Activated CD4-positive, alpha-beta T cell treated with anti-CD3 and anti-CD28 coated beads, Interleukin-2, amount 50 U/mL, for 4 hours (primary cell): ENCODE measurements at places on chromosomes 1 and 21.

DNA sequence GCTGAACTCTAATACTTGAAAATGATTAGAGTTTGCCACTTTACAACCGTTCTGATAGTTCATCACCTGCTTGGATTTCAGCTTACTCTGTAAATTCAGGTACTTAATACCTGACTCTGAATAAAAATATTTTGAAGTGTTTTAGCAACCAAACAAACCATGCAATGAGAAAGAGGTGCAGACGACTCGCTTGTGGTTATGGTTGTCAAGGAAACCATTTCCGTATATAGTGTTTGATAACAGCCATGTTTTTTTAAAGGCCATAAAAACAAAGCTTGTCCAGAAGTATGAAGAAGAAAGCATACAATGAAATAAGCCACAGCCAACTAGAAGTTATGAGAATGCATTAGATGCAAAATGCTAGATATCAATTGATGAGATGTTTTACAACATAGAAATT is 167.2 kb upstream of the HMCN1 start:
- peak; percentile 13 for DNase-seq

- no peak for DNase-seq
These were observed 739.3 kb downstream of the LTN1 start for GRCh38 chr21:28253338-28253737.

DNA sequence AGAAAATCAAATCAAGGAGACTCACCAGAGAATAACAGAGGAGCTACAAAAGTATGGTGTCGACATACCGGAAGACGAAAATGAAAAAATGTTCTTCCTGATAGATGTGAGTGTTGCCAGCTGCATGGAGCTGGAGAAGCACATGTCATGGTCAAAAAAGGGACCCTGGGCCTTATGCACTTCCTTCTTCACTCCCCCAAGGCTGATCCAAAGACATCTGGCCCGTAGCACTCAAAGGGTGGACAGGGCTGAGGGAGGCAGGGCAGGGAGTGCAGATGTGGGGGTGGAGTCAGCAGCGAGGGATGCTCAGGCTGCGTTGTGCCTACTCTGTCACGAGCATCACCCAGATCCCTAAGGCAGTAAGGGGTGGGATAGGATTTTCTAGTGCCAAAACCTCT is 19.4 kb downstream of the MX1 start:
- DNase-seq: no peak

- DNase-seq: no peak
These were observed 3.8 kb downstream of the RAB3B start for GRCh38 chr1:51986718-51987117.

DNA sequence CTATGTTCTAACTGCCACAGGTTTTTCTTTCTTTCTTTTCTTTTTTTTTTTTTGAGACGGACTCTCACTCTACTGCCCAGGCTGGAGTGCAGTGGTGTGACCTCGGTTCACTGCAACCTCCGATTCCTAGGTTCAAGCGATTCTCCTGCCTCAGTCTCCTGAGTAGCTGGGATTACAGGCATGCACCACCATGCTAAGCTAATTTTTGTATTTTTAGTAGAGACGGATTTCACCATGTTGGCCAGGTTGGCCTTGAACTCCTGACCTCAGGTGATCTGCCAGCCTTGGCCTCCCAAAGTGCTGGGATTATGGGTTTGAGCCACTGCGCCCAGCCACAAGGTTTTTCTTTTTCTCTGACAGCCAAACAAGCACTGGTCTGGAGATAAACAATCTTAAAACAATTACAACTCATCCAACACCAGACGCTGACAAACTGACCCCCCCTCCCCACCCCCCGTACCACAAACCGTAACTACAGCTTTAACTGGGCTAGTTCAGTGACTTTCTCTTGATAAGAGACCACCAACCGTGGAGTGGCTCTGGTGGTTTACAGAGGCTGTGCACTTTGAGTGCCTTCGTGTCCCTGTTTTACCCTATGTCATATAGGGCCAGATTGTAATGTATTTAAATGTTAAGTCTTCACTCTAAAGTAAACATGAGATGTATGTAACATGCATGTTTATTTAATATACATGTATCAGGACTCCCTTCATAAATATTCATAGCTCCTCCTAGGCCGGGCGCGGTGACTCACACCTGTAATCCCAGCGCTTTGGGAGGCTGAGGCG is 19.5 kb upstream of the PUM1 start:
- no peak for DNase-seq

DNA sequence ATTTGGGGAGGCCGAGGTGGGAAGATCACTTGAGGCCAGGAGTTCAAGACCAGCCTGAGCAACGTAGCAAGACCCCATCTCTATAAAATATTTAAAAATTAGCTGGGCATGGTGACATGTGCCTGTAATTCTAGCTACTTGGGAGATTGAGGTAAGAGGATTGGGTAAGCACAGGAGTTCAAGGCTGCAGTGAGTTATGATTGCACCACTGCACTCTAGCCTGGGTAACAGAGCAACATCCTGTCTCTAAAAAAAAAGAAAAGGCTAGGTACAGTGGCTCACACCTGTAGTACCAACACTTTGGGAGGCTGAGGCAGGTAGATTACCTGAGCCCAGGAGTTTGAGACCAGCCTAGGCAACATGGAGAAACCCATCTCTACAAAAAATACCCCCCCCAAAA is 35.7 kb upstream of the RCC1 start:
- no peak for DNase-seq

DNA sequence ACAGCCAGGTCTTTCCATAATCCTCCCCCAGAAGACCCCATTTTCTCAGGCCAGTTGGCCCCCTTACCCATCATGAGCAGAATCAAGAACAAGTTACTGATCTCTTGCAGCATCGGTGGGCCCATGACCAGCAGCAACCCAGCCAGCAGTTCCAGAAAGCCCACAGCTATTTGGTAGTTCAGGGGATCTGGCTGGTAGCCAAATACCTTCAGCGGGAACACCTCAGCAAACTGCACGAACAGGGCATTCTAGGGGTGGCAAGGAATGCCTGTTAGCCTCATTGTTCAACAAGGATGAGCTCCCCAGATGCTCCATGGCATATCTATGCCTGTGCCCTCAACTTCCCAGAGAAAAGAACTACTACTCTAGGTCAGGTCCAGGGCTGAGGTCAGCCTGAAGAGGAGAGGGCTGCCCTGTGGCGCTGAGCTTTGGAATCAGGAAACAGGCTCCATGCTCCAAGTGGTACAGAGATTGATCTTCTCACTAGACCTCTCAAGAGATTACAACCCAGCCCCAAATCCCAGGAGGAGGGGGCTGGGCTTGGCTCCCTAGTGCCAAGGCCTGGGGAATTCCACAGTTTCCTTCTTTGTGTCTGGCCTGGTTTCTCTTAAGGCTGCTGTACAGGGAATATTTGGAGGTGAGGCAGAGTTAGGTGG is 1.3 kb downstream of the TMEM35B start:
- DNase-seq: no peak

GRCh38 chr21:46325073-46325912 is 1.3 kb downstream of the PCNT start:
- DNase-seq: peak; percentile 17

DNA sequence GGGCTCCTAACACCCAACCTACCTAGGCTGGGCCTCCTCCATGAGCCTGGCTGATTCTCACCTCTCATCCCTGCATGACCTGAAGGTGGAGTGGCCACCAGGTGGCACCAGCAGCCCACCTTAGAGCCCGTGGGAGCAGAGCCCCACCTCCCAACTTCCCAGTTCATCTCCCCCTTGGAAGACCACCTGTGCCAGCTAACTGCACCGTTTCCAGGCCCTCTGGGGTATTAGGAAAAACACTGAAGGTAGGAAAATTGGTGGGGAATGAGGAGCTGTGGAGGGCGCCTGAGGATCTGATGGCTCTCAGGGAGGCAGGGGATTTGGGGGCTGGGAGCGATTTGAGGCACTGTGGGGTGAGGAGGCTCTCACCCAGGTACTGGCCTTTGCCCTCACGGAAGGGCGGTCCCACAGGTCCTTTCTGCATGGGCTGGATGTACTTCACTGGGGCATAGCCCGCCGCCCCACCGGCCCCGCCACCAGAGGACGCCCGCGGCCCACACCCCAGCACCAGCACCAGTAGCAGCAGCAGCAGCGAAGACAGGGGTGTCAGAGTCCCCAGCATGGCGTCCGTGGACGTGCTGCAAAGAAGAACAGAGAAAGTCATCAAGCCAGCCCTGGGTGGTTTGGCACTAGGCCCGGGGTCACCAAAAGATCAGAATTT is 11.1 kb downstream of the ADPRS start:
- peak; percentile 69 for DNase-seq

DNA sequence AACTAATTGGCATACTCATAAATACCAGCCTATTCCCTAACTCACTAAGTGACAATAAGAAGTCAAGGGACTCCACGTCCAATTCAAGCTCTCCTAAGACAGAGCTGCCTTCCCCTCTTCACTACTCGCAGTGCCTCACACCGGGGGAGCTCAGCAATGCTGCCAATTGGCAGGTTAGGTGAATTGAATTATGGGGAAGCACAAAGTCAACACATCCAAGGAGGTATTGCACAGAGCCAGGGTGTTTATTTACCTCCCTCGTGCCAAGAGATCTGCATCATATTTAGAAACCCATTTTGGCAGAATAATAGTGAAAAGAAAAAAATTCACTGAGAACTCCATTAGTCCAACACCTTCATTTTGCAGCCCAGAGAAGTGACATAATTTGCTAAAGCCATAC is 20.4 kb upstream of the TNR start:
- DNase-seq: no peak

GRCh38 chr1:185864331-185864730 is 130.1 kb downstream of the HMCN1 start:
- DNase-seq: no peak

DNA sequence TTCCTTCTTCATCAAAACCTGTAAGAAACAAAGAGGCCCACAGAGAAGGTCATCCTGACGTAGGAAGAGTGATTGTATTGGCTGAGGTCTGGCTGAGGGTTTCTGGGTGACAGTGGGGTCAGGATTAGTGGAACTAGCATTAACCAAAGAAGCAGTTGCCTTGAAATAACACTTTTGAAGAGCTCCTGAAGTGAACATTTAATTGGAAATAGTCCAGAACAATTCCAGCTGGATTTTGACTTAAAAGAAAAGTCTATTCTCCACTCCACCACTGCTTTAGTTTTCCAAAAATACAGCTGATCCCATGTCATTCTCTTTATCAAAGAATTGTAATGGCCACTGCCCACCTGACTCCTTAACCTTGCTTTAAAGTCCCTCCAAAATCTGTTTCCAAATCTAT is 27.7 kb downstream of the CASQ2 start:
- DNase-seq: no peak

GRCh38 chr1:54108156-54108555 is 44.6 kb downstream of the CDCP2 start:
- no peak for DNase-seq
